ENCODE measurements at places on chromosomes 3 and 15. TPM values are rescaled to one million over a fixed set of nuclear protein-coding genes. Genes with fewer than 3 reads are reported as not detected.
A peak's percentile ranks its signal among the peaks of the same experiment; 100 is the strongest.

- no peak for DNase-seq
- H3K27ac ChIP-seq, result peak overlapping the region; percentile 48
- H3K4me1 ChIP-seq, result peaks cover 24% of the 10 kb centered on the region
- no peaks in the 10 kb centered on the region for H3K36me3 ChIP-seq
Observed at GRCh38 chr3:182716114-182716688, 77.1 kb upstream of the ATP11B start.

DNA sequence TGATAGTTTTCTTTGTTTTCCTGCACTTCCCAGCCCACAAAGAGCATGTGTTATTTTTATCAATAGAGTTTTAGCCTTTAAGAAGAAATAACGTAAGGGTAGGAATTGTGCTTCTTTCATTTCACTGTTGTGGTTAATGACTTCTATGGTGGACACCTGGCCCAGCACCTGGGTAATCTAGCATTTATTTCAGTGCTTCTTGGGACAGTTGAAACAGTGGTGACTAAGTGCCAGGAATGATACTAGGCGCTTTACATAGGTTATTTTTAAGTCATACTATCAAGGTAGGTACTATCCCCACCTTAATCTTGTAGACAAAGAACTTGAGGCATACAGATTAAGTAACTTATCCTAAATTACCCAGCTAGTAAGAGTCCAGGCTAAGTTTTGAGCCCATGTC, 243.8 kb downstream of the SOX2 start:
- H3K4me3 ChIP-seq, result no peak overlapping the region
- H3K36me3 ChIP-seq, result no peaks in the 10 kb centered on the region
- no peak for DNase-seq
- no peaks in the 10 kb centered on the region for H3K4me1 ChIP-seq
- no peaks in the 10 kb centered on the region for H3K27me3 ChIP-seq
- H3K27ac ChIP-seq, result no peak overlapping the region

APBA2 gene
- total RNA-seq, result 13.2 TPM

- no peak overlapping the region for H3K4me3 ChIP-seq
- H3K36me3 ChIP-seq, result no peaks in the 10 kb centered on the region
- no peak overlapping the region for H3K27ac ChIP-seq
- DNase-seq, result no peak
- H3K27me3 ChIP-seq, result no peaks in the 10 kb centered on the region
- H3K4me1 ChIP-seq, result peaks cover 9% of the 10 kb centered on the region
Observed at GRCh38 chr3:168581771-168582225, 486.1 kb upstream of the GOLIM4 start.

DNA sequence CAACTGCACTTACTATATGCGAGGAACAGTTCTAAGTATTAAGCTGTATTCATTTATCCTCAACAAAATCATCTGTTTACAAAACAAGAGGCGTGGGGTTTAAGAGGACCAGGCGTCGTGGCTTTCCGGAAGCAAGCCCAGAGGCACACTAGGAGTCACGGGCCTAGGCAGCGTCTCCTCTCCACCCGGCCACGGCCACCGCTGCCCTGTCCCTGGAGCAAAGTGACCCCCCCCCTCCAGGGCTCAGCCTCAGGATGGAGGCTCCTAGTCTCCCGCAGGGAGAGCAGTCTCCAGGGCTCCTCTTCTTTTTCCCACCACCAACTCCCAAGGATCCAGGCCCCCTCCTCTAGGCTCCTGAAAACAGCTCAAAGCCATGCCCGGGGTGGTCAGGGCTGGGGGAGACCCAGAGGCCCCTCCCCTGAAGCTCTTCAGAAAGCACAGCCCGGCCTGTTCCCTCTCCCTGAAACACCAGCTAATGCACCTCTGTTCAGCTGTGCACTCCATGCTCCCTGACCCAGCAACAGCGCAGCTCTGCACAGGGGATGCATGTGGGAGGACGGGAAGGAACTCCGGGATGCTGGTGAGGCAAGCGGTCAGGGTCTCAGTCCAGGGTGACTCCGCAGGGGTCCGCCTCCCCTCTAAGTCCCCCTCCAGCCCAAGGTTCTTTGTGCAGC, 16.8 kb downstream of the TNK2 start:
- H3K36me3 ChIP-seq, result no peaks in the 10 kb centered on the region
- H3K27ac ChIP-seq, result peak overlapping the region; percentile 13
- no peaks in the 10 kb centered on the region for H3K27me3 ChIP-seq
- DNase-seq, result no peak
- no peak overlapping the region for H3K4me3 ChIP-seq

GRCh38 chr3:31908391-31909097, 72.5 kb downstream of the OSBPL10 start:
- DNase-seq, result no peak
- H3K4me3 ChIP-seq, result no peak overlapping the region
- H3K36me3 ChIP-seq, result no peaks in the 10 kb centered on the region
- no peak overlapping the region for H3K27ac ChIP-seq

ECE2 gene
- 18.8 TPM for total RNA-seq

GRCh38 chr3:30161375-30161774, 445.0 kb upstream of the TGFBR2 start:
- H3K4me3 ChIP-seq, result no peak overlapping the region
- no peaks in the 10 kb centered on the region for H3K4me1 ChIP-seq
- no peak for DNase-seq
- no peak overlapping the region for H3K27ac ChIP-seq
- no peaks in the 10 kb centered on the region for H3K27me3 ChIP-seq
